ENCODE measurements at places on chromosomes 6 and 20.

- DNase-seq = no peak
Measured at GRCh38 chr20:36847710-36848040, 28.3 kb upstream of the TLDC2 start.

DNA sequence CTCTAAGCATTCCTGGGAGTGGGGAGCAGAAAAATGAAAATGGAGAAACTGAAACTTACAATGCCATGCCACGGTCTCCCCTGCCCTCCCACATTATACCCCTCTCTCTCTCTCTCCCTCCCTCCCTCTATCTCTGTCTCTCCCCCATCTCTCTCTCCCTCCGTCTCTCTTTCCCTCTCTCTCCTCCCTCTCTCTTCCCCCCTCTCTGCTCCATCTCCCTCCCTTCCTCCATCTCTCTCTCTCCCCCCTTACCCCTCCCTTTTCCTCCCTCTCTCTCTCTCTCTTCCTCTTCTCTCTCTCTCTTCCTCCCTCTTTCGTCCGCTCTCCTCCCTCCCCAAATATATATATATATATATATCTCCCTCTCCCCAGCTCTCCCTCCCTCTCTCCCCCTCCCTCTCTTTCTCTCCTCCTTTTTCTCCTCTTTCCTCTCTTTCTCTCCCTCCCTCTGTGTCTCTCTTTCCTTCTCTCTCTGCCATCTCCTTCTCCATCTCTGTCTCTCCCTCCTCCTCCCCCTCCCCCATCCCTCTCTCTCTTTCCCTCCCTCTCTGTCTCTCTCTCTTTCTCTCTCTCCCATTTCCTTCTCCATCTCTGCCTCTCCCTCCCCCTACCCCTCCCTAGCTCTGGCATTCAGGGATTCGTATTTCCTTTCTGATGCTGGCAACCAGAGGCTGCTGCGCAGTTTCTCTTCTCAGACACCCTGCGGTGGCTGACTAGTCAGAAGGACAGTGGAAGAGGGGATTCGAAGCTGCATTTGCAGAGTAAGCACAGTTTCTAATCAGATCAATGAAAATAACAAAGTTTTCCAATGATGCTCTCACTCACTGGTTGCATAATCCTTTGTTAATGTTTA is 13.9 kb upstream of the VAPB start:
- DNase-seq = no peak

- DNase-seq = no peak
Measured at GRCh38 chr6:54100411-54101006, 10.7 kb upstream of the MLIP start.

GRCh38 chr6:131177996-131178395 is 42.7 kb downstream of the AKAP7 start:
- no peak for DNase-seq

DNA sequence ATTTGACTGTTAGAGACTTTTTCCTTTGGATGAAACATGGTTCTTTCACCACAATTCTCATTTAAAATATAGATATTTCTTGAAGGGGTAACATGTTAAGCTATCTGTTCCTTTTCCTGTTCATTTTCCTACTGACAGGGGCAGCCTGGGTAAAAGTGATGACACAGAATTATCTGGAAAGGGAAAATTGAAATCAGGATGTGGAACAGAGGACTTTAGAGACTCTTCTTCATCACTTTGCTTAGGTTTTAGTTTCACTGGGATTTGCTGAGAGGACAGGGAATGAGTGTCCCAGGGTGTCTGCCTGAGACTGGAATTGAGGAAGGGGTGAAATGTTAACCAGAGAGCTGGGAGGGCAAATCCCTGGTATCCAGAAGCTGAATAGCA is 116.0 kb downstream of the RNF144B start:
- DNase-seq = no peak
